Mesendoderm (in vitro differentiated cells): ENCODE measurements at places on chromosomes 3 and 15.
A peak's percentile ranks its signal among the peaks of the same experiment; 100 is the strongest.

GRCh38 chr15:62066663-62067447 is at the start of gene C2CD4A:
Gene C2CD4A, plus strand, starts transcription at chr15:62066977. Its CDS starts 637 bp downstream, at chr15:62067614.
- peak; percentile 92 for DNase-seq

GRCh38 chr15:65339416-65339815 is 34.9 kb downstream of the RNU5B-1 start:
- DNase-seq, result no peak

DNA sequence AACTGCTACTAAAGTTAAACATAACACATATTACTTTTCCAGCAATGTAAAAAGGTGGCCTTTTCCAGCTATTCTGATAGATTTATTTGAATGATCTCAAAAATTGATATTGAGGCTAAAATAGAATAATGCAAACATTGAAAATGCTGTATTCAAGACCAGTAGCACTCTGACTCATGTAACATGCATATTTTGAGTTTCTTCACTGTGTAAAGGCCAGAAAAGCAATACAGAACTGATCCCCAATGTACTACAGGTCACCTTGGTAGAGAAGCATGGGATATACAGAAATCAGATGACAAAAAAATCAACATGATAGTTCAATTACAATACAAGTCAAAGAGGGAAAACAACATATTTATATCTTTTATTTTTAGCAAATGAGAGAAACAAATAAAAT is 419.6 kb downstream of the DIPK2A start:
- DNase-seq, result no peak

GRCh38 chr3:64685800-64686445 is 1.9 kb downstream of the ADAMTS9 start:
- DNase-seq, result peak; percentile 94
